Stimulated activated CD8-positive, alpha-beta memory T cell treated with anti-CD3 and anti-CD28 coated beads, Interleukin-7, amount 100 ng/mL, for 1 hour (primary cell): ENCODE measurements at places on chromosomes 2 and 18.

- DNase-seq: no peak
Observed at GRCh38 chr18:61939046-61939674, 46.4 kb upstream of the RNF152 start.

- no peak for DNase-seq
Observed at GRCh38 chr18:22267225-22267624, 97.8 kb downstream of the GATA6 start.

DNA sequence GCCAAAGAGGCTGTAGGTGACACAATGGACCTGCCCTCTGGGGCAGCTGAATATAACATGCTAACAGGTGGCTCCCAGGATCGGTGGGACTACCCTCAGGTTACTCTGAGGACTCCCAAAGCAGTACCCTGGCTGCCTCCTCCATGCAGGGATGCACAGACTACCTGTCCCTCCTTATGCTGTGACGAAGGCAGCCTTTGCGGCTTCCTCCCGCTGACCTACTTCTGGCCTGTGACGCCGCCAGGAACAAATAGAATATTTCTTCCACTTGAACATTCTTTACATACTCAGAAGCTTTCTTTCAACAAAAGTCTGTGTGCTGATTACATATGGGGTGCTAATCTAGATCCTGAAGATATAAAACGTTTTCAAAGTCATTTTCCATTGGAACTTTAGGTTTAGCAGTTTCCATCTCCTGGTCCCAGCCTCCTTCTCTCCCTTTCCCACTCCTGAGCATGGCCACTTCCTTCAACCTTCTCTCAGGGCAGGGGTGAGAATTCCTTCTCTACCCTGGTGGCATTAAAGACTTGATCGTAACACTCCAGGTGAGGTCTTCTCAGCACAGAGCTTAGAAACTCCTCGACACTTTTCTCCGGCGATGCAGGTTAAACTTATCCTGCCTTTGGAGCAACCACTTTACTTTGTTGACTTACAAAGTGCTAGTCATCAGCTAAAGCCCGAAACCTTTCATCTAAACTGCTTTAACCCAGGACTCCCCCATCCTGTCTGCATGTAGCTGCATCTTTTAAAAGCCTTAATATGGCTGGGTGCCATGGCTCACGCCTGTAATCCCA, 58.9 kb upstream of the STK17B start:
- no peak for DNase-seq

- DNase-seq: no peak
Observed at GRCh38 chr2:175004730-175004979, 526 bp downstream of the CHN1 start.

DNA sequence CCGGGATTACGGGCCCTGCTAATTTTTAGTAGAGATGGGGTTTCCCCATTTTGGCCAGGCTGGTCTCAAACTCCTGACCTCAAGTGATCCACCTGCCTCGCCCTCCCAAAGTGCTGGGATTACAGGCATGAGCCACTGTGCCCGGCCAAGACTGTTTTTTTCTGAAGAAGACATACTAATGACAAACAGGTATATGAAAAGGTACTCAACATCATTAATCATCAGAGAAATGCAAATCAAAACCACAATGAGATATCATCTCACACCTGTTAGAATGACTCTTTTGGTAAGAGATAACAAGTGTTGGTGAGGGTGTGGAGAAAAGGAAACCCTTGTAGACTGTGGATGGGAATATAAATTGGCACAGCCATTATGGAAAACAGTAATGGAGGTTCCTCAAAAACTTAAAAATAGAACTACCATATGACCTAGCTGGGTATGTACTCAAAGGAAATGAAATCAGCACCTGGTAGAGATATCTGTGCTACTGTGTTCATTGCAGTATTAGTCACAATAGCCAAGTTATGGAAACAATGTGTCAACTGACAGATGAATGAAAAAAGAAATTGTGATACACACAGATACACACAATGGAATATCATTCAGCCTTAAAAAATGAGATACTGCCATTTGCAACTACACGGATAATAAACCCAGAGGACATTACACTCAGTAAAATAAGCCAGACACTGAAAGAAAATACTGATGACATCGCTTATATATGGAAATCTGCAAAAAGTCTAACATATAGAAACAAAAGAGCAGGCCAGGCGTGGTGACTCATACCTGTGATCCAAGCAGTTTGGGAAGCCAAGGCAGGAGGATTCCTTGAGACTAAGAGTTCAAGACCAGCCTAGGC, 20.8 kb downstream of the SOS1 start:
- DNase-seq: no peak

- DNase-seq: no peak
Observed at GRCh38 chr18:76371301-76372203, 123.5 kb downstream of the ZNF516 start.
